ENCODE measurements at places on chromosomes 11 and 22.

- DNase-seq, result no peak
Observed at GRCh38 chr22:36228944-36229343, 10.4 kb downstream of the APOL2 start.

GRCh38 chr11:95768521-95768920 is 21.1 kb downstream of the FAM76B start:
- no peak for DNase-seq

DNA sequence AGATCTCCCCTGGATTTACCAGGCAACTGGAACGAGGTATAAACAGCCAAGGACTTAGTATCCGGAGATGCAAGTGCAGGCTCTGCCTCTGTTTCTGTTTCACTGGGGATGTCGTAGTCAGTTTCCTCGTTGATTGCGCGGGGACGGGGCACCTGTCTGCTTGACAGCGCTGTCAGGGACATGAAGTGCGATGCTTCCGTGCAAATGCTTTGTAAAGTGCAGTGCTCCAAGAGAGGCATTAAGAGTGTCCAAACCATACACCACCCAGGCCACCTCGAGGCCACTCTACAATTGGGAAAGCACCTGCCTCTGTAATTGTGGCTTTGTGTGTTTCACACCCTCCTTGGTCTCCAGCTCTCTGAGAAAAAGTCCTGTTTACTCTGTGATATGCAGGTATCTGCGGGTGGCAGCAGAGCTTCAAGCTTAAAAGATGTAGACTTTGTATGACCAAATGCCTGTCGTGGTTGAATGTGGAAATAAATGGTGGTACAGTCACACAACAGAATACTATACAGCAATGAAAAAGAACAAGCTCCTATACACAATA is 18.6 kb upstream of the CD5 start:
- DNase-seq, result peak; percentile 83

DNA sequence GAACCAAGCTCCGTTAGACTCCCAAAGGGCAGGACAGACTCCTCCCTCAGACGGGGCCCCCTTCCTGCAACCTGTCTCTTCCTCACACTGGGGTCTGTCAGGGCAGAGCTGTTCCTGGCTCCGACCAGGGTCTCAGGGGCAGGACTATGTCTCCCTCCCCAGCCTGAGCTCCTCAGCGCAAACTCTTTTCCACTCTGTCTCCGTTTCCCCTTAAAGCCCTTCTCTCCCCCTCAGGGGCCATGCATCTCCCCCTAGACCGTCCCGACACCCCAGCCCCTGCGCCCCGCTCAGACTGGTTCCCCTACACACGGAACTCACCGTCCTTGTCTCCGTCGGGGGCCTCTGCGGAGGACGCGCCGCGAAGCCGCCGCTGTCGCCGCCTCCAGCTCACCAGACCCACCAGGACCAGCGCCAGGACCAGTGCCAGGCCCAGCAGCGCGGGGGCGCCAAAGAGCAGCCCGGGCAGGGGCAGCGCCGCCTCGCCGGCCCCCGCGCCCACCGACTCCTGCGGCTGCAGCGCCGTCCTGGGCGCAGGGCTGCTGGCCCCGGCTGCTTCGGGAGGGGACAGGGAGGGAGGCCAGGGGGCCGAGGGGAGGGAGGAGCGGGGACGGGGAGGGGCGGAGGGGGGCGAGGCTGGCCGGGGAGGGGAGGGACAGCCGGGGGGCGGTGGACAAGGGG is 684 bp downstream of the TNFRSF13C start:
- DNase-seq, result peak; percentile 82

GRCh38 chr11:69572861-69573260 is 68.1 kb upstream of the CCND1 start:
- DNase-seq, result no peak

DNA sequence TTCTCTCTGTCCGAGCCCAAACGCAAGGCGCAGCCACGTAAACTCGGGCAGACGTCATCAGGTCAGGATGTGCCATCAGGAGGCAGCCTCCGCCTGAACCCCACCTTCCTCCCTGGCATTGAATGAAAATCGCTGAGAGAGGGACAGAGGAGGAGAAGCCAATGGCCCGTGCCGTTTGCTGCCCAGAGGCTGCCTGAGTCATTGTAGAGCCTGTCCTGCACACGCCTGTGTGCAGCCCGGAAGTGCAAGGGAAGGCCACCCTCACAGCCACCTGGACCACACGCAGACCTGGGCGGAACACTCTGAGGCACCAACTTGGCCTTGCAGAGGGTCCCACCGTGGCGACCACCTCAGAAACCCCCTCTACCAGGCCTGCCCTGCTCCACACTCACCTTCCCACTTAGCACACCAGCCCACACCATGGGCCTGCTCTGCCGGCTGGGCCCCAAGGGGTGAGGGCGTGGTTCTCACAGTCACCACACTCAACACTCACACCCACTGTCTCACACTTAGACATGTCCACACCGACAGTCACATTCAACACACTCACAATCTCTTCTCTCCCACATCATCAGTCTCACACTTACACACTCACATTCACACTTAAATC is 9.1 kb downstream of the CHID1 start:
- DNase-seq, result no peak

DNA sequence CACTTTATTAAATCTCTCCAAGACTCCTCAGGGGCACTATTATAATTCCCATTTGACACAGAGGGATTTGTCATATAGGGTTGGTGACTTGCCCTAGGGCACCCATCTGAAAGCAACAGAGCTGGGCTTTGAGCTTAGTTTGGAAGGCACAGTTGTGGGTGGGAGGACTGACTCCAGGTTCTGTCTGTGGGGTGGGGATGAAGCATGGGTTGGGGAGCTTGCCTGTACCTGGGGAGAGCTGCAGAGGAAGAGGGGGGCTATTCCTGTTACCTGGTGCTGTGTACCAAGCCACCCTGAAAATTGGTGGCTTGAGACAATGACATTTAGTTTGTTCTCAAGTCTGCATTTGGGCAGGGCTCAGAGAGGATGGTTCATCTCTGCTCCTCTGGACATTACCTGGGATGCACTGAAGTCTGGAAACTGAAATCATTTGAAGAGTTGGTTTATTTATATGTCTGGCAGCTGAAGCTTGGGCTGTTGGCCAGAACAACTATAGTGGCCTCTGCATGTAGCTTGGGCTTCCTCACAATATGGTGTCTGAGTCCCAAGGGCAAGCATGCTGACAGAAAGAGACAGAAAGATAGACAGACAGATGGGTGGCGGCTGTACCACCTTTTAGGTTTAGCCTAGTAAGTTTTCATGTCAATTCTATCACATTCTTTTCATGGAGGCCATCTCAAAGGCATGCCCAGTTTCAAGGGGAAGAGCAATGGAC is 44.9 kb downstream of the LRRC32 start:
- no peak for DNase-seq

DNA sequence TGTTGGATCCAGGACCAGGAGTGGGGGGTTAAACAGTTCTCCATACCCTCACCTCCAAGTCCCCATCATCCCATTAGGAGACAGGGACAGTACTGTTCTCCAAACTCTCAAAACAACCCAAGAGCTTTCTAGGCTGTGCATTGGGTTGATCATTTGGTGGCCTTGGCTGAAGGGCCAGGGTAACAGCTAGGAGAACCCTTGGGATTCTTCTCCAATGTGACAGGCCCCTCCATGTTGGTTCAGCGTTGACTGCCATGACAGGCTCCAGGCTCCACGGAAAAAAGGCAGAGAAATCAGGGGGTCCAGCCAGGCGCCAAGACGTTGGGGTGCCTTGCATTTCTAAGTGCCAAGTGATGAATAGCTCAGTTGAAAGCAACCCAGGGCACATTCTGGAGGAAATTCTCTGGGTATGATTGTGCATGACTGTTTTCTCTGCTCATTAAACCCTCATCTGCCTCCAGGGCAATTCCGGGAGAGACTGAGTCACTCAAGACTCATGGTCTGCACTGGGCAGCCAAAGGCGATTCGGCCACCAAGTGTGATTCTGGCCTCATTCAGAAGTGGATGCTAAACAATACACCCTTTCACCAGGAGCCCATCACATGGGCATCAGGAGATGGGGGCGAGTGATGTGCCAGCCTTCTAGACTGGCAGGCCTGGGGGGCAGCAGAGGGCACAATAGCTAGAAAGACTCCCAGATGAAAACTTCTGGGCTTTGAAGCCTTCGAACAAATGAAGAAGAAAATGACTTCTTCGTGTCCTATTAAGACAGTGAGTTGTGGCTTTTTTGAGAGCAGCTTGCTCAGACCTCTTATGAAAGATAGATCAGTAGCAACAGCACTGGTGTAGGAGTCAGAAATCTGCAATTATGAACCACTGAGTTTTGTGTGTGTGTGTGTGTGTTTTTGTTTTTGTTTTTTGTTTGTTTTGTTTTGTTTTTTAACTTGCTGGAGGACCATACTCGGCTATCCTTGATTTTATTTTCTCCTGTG is 27.7 kb downstream of the CD44 start:
- peak; percentile 67 for DNase-seq

DNA sequence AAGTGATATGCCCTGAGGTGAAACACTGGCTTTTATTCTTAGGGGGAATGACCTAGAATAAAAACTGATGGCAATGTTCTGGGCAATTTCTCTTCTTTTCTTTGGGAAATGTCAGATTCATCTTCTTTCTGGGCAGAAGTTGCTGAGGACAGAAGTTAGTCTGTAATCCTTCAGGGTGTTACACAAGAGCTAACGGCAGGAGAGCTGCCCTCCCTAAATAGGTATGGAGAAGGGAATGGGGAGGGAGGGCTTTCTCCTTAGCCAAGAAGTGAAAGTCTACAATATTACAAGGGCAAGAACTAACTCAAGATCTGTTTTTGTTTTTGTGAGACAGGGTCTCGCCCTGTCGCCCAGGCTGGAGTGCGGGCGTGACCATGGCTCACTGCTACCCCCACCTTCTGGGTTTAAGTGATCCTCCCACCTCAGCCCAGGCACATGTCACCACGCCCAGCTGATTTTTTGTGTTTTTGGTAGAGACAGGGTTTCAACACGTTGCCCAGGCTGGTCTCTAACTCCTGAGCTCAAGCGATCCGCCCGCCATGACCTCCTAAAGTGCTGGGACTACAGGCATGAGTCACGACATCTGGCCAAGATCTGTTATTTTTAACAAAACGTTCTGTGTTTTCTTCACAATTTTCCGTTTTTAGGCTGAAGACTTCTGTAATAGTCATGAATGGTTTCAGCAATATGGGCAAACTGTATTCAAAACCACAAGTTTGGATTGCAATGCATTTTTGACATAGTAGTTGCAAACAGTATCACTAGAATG is 7.2 kb downstream of the PIWIL4 start:
- no peak for DNase-seq

DNA sequence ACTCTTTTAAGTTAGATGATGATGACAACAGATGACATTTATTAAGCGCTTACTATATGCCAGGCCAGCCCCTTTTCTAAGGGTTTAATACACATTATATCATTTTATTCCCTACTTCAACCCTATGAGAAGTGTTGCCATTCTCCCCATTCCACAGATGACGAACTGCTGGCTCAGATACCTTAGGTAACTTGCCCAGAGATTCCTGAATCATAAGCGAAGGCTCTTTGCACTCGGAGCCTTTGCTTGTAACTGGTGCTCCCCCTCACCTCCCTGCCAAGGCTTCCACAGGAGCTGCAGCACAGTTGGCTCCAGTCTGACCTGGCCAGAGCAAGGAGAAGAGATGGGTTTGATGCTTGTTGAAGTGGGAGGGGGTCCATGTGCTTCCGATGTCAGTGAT is 43.0 kb downstream of the DBX1 start:
- DNase-seq, result no peak

DNA sequence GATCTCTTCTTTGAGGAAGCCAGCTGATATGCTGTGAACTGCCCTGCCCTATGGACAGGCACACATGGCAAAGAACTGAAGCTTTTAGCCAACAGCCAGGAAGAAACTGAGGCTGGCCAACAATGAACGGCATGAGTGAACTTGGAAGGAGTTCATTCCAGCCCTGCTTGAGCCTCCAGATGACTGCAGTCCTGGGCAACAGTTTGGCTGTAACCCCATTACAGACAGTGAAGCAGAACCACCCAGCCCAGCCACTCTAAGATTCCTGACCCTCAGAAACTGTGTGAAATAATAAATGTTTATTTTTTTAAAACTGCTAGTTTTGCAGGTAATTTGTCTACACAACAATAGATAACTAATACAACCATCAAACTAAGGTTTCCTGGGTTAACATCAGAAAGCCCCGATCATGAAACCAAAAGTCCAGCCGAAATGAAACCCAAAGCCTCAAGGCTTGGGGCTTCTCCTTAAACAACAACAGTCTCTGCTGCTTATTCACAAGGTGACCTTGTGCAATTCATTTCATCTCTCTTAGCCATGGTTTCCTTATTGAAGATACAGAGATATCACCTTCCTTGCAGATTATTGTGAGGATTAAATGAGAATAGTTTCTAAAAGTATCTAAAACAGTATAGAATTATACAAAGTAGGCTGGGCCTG is 31.4 kb downstream of the PAK1 start:
- DNase-seq, result no peak

DNA sequence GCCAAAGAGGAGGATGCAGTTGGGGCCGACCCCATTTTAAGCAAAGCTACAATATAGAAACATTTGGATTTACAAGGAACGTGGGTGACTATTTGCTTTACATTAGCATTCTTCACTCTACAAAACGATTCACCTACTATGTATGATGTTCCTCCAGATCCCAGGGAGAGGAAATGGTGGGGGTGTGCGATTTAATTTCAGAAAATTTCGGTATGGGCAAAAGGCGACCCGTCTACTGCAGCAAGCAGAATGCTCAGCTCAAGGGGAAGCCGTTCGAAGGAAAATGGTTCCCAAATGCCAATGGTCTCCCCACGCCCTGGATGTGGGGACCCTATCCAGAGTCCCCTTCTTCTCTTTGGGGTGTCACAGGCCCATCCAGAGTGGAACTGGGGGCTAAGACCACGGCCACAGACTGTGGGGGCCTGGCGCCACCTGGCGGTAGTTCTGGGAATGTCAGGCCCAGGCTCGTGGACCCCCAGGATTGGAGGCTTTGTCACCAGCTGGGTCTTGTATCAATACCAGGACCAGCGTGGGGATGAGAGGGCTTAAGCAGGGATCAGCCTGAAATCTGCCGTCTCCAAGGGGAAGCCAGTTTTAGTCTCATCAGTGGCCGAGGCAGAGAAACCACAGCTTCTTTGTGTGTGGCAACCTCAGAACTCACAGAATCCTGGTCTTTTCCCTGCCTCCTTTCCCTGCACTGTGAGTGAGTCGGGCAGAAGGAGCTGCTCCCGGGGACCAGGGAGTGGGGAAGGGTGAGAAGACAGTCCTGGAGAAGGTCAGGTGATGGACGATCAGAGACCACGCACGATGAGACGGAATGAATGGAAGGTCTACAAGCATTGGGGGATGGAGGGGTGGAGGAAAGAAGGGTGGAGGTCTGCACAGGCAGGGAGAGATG is 8.4 kb downstream of the LRRC10B start:
- peak; percentile 51 for DNase-seq

- DNase-seq, result no peak
Observed at GRCh38 chr22:28012832-28013460, 93.9 kb upstream of the PITPNB start.

DNA sequence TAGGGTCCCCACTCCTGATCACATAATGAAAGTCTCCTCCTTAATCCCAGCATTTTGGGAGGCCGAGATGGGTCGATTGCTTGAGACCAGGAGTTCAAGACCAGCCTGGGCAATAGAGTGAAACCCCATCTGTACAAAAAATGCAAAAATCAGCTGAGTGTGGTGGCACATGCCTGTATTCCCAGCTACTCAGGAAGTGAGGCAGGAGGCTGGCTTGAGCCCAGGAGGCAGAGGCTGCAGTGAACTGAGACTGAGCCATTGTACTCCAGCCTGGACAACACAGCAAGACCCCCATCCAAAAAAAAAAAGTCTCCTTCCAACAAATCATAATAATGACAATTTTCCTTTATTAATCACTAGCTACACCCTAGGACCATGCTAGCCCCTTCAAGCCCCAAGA is 15.1 kb downstream of the ZMAT5 start:
- no peak for DNase-seq

- no peak for DNase-seq
Observed at GRCh38 chr22:25777870-25778269, 35.9 kb downstream of the MYO18B start.

All from CD4-positive, alpha-beta T cell treated with Interleukin-12 subunit alpha and Interleukin-12 subunit beta, for 1 hour (primary cell).